ENCODE measurements at places on chromosomes 4 and X. TPM values are rescaled to one million over a fixed set of nuclear protein-coding genes. Genes with fewer than 3 reads are reported as not detected.
A peak's percentile ranks its signal among the peaks of the same experiment; 100 is the strongest.

The G6PD gene
- total RNA-seq, result 33.9 TPM

The SOD3 gene
- total RNA-seq, result not detected

The ADH1C gene
- total RNA-seq, result not detected

GRCh38 chr4:78953769-78954666, 14.8 kb upstream of the PAQR3 start:
- DNase-seq, result peak; percentile 33

GRCh38 chr4:78138252-78138651, 81.1 kb downstream of the FRAS1 start:
- no peak for DNase-seq
